ENCODE measurements at places on chromosomes 11 and 22. TPM values are rescaled to one million over a fixed set of nuclear protein-coding genes. Genes with fewer than 3 reads are reported as not detected.

The PRG2 gene
- not detected for total RNA-seq

The OPCML gene
- 0.13 TPM for total RNA-seq

DNA sequence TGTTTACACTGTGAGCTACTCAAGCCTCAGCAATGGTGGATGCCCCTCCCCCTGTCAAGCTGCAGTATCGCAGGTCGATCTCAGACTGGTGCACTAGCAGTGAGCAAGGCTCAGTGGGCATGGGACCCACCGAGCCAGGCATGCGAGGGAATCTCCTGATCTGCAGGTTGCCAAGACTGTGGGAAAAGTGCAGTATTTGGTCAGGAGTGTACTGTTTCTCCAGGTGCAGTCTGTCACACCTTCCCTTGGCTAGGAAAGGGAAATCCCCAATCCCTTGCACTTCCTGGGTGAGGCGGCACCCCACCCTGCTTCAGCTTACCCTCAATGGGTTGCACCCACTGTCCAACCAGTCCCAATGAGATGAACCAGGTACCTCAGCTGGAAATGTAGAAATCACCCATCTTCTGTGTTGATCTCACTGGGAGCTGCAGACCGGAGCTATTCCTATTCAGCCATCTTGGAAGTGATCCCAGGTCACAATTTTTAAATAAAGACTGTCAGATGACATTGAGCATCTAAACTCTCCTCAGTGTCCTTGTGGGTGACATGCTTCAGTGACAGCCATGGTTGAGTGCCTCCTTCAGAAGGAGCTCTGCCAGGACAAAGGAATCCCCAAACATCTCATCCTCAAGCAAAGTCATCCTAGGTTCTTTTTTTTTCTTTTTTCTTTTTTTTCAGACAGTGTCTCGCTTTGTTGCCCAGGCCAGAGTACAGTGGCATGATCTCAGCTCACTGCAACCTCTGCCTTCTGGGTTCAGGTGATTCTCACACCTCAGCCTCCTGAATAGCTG lies 10.8 kb downstream of the SLC22A24 start:
- no peak for ATAC-seq

DNA sequence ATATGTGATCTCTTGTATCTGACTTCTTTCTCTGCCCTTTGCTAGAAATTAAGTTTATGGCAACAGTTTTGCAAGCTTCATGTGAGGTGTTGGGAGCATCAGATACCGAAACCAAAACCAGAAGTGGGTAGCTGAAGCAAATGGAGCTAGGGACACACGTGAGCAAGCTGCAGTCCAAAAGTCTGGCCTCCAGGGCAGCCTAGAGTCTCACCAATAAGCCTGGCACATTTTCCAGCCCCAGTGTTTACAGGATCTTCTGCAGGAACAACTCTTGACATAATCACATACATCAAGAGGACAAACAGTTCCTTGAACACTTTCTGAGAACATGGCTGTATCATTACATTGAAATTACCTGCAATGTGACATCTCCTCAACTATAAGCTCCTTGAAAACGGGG lies 114.1 kb downstream of the LARGE1 start:
- no peak for ATAC-seq

DNA sequence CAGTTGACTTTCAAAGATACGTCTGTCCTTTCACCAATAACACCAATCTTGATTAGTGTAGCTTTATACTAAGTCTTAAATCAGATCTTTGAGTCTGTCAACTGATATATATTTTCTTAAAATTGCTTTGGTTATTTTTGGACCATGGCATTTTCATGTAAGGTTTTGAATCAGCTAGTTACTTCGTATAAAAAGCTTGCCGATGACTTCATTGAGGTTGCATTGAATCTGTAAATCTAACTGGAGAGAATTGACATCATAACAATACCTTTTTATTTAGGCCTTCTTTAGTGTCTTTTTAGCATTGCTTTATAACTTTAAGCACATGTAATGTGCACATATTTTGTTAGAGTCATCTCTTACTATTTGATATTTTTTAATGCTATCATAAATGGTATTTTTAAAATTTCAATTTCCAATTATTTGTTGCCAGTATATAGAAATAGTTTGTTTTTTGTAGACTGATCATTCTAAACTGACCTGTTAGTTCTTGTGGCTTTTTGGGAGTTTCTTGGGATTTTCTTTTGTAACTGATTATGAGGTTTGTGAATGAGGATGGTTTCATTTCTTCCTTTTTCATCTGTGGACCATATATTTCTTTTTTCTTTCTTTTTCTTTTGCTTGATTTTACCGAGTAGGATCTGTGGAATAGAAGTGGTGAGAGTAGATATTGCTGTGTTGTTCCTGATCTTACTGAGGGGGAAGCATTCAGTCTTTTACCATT lies 61.4 kb downstream of the DDX10 start:
- no peak for ATAC-seq
